Stimulated activated CD8-positive, alpha-beta memory T cell treated with anti-CD3 and anti-CD28 coated beads, Interleukin-2, amount 100 ng/mL, for 1 hour (primary cell): ENCODE measurements at places on chromosomes 6 and 20.

- DNase-seq: no peak
These were observed 1.6 kb downstream of the NOX3 start for GRCh38 chr6:155454008-155454407.

DNA sequence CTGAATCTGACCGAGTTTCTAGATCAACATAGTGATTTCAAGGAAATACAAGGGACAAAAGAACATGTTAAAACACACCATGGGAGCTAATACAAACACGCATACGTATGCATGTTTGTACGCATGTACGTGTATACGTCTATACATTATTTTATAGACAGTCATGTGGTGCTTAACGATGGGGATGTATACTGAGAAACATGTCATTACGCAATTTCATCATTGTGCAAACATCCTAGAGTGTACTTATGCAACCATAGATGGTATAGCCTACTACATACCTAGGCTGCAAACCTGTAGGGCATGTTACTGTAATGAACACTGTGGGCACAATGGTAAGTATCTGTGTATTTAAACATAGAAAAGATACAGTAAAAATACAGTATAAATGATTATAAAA, 25.0 kb upstream of the NELFCD start:
- no peak for DNase-seq

DNA sequence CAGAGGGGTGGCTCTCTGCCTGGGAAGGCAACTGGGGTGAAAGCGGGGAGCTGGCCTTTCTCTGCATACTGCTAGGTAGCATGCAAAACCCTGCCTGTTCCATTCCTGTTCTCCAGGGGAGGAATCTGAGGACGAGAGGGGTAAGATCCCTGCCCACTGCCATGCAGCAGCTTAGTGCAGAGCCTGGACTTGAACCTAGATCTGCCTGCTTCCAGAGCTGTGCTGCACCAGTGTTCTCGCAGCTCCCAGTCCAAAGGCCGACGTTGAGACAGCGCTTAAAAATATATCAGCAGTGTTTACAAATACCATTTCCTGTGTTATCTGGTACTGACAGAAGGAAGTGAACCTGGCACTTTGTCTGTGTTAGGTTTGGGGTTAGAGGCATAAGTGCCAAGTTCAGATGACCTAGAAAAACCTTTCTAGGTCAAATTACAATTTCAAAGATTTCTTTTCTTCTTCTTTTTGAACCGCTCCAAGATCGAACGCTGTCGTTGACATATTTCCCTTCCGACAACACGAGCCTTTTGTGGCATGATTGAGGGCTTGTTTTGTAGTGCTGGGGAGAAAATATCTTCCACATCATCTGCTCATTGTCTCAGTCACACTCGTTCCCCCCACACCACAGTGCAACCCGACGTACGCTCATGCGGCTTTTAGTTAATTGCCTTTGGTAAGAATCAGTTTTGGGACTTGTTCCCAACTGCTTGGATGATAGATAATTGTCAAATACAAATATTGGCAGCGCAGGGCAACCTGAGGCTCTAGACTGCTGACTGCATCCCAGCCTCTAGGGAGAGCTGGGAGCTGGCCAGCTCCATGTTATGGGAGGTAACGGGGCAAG, 44.6 kb downstream of the TOX2 start:
- no peak for DNase-seq

DNA sequence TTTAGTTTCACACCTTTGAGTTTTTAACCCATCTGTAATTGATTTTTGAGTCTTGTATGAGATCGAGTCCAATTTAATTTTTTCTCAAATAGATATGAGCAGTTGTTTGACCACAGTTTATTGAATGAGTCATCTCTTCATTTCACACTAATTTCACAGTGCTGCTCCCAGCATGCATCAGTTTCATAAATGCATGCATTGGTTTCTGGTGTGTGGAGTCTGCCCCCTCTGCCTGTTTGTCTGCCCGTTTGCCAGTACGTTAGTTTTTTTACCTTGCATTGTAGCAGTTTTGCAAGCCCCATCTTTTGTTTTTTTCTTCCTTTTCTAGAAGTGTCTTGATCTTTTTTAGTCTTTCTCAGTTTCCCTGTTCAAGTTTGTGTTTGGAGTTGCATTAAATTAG, 11.9 kb downstream of the SLX4IP start:
- no peak for DNase-seq

DNA sequence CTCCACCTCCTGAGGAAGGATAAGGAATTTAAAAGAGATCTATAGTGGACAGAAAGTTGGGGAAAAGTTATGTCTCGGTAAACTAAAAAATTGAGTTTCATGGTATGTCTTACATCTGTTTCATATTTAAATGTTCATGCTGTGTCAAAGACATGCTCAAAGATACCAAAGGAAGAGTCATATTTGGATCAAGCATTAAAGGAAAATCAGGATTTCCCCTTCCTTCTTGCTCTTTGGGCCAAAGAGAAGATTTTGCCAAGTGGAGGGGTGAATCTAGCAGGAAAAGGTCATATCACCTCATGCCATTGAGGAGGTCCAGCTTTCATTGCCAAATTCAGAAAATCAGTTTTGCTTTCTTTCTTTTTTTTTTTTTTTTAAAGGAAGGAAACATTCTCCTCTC, 192.4 kb downstream of the OGFRL1 start:
- no peak for DNase-seq

DNA sequence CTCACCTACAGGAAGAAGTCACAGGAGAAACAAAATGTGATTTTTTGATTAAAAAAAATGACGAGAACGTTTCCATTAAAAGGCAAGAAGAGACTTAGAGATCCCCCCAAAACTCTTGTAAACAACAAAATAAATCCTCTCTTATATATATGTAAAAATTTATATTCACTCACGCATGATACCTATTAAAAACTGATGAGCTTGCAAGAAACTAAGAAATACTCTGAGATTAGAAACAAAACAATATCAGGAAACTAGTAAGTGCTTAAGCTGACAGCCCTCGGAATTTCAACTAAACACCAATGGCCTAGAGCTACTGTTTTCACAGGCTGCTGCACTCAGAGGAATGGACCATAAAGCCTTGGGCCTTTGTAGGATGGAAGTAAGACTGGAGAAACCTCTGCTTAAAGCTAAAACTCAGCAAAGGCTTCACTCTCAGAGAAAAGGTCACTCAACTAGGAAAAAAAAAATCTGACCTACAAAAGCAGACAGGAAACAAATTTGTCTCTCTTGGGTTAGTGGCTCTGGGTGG, 63.0 kb downstream of the MAP3K7 start:
- no peak for DNase-seq

DNA sequence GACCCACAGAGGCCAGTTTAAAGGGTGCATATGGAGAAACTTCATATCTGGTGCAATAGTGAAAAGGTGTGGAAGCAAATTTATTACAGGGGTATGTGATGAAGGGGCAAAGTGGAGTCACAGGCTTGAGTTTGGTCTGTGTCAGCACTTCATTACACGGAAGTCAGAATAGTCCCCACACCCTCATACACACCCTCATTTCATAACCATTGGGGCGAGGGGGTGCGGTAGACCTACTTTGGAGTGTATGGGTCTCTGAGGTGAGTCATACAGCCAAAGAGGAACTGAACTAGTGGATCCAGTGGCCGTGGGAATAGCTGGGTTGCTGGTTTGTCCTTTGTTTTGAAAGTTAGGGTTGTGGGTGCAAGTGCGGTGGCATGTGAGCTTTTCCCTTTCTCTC, 3.3 kb downstream of the TM9SF4 start:
- DNase-seq: no peak

- no peak for DNase-seq
These were observed 90.0 kb upstream of the SAMD5 start for GRCh38 chr6:147418523-147418922.

DNA sequence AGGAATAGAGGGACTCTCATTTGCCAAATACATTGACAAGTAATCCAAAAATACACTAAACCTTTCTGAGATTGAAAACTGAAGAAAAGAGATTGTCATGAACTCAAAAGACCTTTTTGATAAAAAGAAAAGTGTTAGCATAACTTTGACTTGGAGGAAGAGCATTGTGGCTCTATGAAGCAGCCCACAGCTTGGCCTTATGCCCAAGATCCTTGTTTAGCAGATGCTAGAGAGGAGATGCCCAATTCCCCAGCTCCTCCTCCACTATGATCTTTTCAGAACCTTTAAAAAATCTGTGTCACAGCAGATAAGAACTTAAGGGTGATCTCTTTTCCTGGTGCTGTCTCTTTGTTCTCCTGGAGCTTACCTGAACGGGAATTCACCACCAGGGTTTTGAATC, 35.8 kb upstream of the IGF2R start:
- no peak for DNase-seq

- peak; percentile 7 for DNase-seq
These were observed 67.2 kb upstream of the RNF24 start for GRCh38 chr20:4082406-4083097.

DNA sequence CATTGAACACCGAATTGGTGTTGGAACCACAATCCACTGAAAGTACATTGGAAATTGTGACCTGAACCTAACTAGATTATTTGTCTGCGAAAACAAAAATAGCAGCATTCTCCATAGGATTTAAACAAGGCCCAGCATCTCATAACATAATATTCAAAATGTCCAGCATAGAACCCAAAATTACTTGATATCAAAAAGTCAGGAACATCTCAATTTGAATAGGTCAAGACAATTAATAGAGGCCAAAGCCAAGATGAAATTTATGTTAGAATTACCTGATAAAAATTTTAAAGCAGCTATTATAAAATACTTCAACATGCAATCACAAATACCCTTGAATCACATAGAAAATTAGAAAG, 42.4 kb upstream of the CD2AP start:
- DNase-seq: no peak

- DNase-seq: no peak
These were observed 71.4 kb upstream of the SNX9 start for GRCh38 chr6:157751547-157752200.

- no peak for DNase-seq
These were observed 138.1 kb downstream of the FNDC1 start for GRCh38 chr6:159307246-159307790.

DNA sequence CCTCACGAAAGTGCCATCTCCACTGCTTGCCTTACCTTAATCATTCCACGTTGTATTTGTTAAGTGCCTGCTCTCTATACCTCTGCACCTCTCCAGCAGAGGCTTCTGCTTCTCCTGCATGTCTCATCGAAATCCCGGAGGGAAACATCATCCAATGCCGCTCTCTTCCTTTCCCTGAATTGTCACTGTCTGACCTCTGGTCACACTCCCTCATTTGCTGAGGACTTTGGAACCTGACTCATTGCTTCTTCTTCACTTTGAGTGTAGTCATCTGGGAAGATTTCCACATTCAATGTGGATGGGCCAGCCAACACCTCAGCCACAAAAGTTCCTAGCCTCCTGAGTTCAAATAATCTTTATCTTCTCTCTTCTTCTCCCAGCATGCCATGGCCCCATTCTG, 78.9 kb upstream of the BEND6 start:
- DNase-seq: no peak

- no peak for DNase-seq
These were observed 10.0 kb downstream of the PXDC1 start for GRCh38 chr6:3741477-3741871.

DNA sequence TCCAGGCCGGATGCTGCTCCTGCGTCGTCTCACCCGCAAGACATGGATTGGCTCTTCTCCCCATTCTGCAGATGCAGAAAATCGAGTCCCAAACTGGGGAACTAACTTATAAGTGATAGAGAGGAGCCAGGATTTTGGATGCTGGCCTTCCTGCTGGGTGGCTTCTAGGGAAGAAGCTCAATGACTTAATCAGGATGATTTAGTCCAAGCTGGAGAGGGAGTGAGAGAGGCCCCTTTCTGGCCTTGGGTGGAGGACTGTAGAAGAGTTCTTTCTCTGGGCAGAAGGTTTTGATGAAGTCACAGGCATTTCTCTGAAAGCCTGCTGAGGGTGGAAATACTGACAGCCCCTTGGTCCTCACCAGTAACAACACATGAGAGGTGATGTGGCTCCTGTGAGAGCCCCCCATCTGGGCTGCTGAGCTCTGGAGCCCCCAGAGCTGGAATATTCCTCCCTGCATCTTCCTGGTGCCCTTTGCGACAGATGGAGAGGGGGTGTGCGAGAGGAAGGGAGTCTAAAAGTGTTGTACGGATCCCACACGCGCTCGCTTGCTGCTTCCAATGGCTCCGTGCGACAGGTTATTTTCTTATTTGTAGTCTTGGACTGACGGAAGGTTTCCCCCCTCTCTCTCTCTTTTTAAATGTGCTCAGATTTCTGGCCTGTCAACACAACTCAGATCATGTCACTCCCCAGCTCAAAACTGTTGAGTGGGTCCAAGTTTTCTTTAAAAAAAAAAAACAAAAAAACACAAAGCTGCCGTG, 3.5 kb downstream of the SIRPA start:
- no peak for DNase-seq

DNA sequence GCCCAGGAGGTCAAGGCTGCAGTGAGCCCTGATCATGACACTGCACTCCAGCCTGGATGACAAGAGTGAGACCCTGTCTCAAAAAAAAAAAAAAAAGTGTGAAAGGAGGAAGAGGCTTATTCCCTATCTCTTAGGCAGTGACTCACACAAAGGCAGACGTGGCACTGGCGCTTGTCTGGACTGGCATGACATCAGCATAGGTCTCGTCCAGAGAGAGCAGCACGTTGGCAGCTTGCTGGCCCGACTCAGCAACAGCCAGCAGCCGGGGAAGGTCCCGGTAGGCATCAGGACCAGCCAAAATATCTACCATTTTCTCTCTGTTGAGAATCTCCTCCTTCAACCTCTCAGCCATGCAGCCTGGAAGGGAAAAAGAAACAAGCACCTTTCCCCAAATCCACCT, 14.1 kb downstream of the CDK5RAP1 start:
- DNase-seq: no peak

GRCh38 chr20:2626853-2627541, 25.4 kb upstream of the NOP56 start:
- no peak for DNase-seq

DNA sequence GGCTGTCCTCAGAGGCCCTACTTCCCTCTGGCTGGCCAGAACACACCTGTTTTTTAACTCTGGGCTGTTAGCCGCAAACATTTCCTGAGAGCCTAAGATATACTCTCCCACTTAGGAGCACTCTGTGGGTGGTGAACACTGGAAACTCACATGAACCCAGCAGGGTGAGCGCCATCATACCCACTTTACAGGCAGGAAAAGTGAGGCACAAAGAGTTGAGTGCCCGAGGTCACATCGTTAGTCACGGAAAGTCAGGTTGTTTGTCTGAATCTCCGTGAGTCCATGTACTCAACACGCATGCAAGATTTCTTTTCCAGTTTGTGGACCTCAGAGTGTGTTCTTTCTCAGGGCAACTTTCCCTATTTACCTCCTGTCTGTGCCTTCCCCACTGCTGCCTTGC, 1.9 kb downstream of the BAK1 start:
- no peak for DNase-seq
